ENCODE measurements at places on chromosomes 11 and 22.

- DNase-seq, result no peak
These were observed 17.4 kb downstream of the RASD2 start for GRCh38 chr22:35558031-35558430.

- DNase-seq, result no peak
These were observed 1165.1 kb downstream of the BRD1 start for GRCh38 chr22:48662476-48663135.

DNA sequence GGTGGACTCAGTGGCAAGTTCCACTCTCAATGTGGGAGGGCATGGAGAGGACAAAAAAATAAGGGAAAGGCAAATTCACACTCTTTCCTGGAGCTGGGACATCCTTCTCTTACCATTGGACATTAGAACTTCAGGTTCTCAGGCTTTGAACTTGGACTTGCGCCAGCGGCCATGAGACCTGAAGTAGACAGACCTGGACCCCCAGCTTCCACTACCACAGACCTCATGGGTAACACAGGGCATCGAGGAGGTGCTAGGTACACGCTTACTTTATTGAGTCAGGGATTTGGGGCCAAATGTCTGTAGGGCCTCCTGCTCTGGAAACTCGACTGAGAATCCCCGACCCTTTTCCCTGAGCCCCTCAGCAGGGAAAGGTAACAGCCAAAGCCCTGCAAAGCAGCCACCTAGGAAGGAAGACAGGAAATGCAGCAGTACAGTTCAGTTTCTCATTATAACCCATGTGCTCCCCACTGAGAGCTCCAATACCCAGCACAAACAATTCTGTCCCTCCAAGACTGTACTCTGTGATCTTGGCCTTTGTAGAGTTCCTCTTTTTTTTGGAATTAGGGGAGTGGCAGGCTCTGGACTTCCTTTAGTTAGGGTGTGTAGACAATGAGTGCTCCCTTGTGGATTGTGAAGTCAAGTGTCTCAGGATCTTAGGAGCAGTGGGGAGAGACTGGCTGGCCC lies 5.7 kb downstream of the CHRNA10 start:
- no peak for DNase-seq

DNA sequence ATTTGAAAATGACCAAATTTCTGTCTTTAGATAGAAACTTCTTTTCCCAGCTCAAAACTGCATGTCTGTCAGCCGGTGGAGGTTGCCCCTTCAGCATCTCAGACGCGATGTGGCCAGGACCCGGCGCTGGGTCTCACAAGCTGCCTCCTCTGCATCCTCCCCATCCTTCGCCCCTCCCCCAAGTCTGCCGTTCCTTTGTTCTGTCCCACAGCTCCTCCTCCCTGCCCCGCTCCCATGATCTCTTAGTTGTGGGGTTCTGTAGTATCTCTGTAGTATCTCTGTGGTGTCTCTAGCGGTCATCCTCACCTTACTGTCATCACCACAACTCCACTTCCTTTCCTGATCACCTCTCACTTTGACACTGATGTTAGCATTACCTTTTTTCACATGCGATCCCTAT lies 49.9 kb downstream of the TRAF6 start:
- no peak for DNase-seq

- peak; percentile 53 for DNase-seq
These were observed 13.9 kb downstream of the DUSP8 start for GRCh38 chr11:1557904-1558774.

DNA sequence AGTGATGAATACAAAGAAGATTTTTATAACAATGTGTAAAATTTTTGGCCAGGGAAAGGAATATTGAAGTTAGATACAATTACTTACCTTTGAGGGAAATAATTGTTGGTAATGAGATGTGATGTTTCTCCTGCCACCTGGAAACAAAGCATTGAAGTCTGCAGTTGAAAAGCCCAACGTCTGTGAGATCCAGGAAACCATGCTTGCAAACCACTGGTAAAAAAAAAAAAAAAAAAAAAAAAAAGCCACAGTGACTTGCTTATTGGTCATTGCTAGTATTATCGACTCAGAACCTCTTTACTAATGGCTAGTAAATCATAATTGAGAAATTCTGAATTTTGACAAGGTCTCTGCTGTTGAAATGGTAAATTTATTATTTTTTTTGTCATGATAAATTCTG lies 5.3 kb downstream of the BIRC3 start:
- DNase-seq, result no peak

- DNase-seq, result no peak
These were observed 50.7 kb upstream of the RAPSN start for GRCh38 chr11:47499614-47500013.

All from mesenchymal stem cell (in vitro differentiated cells and primary cell).